ENCODE measurements at places on chromosomes 4 and X.

DNA sequence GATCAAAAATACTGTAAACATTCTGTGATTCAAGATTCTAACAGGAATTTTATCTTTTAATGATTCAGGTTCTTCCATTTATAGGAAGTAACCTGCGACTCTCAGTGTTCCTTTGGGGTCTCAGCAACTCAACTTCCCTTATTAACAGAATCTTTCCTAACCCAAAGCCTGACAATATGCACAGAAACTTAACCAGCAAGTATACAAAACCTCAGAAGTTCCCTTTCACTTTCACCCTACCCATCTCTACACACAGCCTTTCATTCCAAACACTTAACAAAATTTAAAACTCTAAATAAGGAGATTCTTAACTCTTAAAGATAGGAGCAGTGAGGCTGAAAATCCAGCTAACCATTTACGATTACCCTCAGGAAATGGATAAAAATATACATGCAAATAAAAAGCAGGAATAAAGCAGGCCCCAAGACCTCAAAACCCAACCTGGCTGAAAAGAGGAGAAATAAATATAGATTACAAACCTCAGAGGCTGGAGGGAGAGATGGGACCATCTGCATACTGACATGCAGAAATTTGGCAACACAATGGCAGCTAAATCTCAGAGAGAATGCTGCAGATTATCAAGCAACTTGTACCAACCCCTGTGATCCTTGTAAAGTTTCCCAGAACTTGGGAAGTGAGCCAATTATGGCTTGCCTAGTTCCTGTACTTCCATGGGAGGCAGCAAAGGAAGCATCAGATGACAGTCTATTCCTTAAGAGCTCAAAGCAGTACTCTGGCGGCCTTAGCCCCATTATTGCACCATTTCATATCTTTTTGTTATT lies 101.0 kb downstream of the ATP11C start:
- DNase-seq, result no peak

- DNase-seq, result no peak
Observed at GRCh38 chr4:121306931-121307330, 73.9 kb downstream of the QRFPR start.

- no peak for DNase-seq
Observed at GRCh38 chr4:126038502-126039144, 723.9 kb downstream of the FAT4 start.

DNA sequence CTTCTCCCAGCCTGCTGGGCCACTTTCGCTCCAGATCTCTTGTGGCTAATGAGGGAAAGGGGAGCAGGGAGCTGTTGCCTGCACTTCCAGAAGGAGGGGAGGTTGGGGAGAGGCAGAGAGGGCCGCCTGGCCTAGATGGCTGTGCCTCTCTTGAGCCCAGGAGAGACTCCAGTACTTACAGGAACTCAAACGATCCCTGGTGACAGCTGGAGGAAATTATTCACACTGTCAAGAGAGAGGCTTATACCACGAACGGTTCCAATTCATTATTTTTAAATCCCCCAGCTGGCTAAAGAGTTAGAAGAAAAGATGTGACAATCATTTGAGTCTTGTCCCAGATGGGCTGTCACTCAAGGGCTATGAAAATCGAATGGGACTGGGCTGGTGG lies 96.1 kb downstream of the PHKA2 start:
- DNase-seq, result no peak

DNA sequence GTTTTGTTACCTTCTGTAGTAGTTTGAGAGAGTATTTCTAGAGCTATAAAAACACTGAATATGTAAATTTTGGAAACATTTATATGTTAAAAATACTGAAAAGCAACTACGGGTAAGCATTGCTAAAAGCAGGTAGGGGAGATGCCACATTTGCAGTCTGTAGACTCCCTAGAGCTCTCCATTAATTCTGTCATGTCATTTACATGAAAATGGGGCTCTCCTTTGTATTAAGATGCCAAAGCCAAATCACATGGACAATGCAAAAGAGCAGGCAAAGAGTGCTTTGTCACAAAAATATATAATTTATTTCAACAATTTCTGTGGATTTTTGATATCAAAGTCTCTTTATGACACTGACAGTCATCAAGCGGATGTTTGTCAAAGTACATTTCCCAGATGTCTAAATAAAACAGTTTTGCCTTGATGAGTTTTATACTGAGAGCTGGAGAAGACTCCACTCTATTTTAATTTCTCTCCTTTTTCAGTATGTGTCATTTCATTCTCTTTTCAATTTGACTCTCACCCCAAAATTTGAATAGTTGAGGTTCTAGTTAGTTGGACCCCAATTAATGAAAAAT lies 51.8 kb downstream of the LDB2 start:
- no peak for DNase-seq

Measured in activated CD4-positive, alpha-beta T cell treated with anti-CD3 and anti-CD28 coated beads, Interleukin-2, amount 50 U/mL, for 24 hours (primary cell).